ENCODE measurements at places on chromosomes 1 and 21.

DNA sequence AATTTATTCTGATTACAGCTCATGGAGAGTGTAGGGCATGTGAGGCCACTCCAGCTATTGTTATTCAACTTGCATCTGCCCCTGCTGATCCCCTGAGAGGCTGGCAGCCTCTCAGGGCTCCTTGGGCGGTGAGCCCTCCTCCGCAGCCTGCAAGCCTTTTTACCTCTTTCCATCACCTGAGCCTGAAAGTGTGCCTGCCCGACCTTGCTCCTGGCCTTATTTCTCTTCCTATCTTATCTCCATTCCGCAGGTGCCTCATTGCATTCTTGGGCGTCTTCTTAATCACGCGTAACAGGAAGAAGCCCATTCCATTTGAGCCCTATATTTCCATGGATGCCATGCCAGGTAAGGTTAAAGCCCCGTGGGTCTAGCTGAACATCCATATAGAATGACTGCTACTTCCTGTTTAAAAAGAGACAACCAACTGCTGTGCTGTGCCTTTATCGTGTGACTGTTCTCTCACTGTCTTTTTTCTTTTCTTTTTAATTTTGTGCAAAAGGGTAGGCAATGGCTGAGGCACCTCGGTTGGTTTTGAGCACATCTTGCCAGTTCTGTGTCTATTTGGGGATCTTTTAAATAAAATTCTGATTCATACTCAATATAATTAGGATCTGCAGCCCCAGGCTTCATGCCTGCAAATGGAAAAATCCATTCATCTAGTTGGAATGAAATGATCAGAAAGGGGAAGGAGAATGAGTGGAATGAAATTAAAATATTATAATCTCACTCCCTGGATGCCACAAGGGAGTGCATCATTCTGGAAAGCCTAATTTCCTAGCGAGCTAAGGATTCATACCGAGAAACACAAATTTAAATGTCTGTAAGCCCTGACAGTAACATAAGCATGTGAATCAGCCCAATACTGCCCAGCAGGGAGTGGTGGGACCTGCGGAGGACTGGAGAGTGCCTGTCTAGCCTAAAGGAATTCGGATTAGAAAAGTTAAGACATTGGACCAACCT, 38.6 kb upstream of the RCAN3 start:
- no peak for DNase-seq

GRCh38 chr21:34734696-34735095, 65.9 kb downstream of the CLIC6 start:
- no peak for DNase-seq

GRCh38 chr1:86914601-86914997, at the start of gene HS2ST1:
Gene HS2ST1 (plus strand): TSS chr1:86914635.
- no peak for DNase-seq

DNA sequence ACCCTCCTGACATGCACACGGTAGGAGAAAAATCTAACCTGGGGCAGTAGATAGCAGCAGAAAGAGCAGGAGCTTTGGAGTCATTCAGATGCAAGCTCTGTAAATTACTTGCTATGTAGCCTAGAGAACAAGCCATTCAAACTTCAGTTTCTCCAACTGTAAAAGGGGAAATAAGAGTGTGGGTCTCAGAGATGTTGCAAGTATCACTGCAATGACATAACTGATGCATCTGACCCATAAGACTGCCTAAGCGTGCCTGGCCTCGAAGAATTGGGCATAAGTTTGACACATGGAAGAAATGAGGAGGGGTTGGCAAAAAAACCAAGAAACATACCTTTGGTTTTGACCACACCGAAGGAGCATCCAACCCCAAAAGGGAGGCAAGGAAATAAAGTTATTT, 5.2 kb downstream of the AK2 start:
- no peak for DNase-seq

DNA sequence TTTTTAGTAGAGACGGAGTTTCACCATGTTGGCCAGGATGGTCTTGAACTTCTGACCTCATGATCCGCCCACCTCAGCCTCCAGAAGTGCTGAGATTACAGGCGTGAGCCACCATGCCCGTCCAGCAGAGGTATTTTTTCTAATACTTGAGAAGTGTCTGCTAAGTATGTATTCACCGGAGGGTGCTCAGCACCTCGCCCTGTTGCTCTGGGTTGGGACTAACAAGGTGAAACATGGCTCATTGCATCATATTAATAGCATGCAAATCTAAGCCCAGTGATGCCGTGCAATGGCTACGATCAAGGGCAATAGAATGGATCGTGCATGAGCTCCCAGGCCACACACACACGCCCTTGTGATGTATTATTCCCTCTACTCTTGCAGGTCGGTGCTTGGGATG, 68.7 kb downstream of the PDE9A start:
- DNase-seq, result no peak

- peak; percentile 41 for DNase-seq
These were observed 85.1 kb downstream of the NIBAN1 start for GRCh38 chr1:184889166-184889565.

DNA sequence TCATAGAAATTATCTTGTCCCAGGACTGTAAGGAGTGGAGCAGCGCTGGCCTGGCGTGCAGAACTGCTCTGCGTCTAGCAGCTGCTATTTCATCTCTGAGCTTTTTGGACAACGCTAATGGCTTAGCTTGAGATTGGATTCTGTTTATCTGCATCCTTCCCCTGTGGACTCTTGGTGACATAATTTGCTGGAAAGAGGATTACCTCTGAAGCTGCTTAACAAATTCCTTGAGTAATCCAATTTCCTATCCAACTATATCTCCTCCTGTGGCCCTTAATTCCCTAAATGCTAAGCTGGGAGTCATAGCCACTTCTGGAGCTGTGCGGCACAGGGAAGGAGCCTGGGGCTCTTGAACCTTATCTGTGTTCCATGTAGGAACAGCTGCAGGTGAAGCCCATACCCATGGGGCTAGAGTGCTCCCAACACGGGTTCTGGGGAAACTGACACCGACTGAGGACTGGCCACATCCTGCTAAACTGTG, 43.2 kb downstream of the IL6R start:
- no peak for DNase-seq

GRCh38 chr1:53562981-53563379, 103.8 kb downstream of the DMRTB1 start:
- DNase-seq, result no peak

DNA sequence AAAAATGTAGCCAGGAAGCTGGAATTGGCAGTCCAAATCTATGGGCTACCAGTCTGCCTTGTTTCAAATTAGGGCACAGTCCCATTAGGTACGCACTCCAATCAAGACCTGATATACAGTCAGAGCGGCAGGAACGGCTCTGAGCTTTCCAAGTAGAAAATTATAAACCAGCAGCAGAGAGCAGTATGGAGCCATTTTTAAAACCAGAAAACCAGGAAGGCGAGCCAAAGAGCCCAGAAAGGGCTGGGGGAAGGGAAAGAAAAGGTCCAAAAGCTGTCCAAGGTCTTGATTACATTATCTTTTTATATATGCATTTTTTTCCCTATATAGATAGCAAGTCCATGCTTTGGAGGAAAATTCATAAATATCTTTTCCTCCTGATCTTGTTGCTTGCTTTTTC, 719.0 kb downstream of the RWDD3 start:
- no peak for DNase-seq

- no peak for DNase-seq
These were observed 16.7 kb upstream of the COL6A2 start for GRCh38 chr21:46081022-46081861.

DNA sequence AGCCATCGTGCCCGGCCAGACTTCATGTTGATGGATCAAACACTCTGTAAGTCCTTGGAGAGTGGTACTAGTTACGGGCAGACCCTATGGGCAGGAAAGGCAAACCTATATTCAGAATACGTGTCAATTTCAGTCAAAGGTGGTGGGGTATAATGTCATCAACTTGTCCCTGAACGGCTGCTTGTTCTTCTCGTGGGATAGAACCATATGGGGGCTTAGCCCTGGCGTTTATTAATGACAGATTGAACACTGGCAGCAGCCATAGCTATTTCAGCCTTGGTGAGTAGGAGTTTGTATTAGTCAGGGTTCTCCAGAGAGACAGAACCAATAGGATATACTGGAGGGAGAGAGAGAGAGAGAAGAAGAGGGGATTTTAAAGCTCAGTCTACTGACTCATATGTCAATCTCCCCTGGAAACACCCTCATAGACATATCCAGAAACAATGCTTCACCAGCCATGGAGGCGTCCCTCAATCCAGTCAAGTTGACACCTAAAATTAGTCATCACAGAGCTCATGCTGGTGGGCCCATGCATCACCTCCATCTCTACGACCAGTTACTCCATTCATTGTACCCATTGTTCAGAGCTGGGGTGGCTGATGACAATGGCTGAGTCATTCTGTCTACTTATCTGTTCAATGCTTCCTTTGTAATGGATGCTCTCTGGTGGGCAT, 16.1 kb upstream of the AQP10 start:
- DNase-seq, result no peak

DNA sequence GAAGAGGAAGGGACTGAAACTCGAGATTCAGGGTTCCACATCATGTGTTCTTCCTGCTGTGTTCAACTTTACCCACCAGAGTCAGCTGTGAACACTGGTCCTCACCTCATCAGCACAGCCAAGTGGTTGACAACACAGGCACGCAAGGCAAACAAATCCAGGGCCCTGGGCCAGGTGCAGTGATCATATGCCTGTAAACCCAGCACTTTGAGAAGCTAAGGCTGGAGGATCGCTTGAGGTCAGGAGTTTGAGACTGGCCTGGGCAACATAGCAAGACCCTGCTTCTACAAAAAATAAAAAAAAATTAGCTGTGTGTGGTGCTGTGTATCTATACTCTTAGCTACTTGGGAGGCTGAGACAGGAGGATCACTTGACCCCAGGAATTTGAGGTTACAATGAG, 8.4 kb upstream of the XKR8 start:
- no peak for DNase-seq

- DNase-seq, result no peak
These were observed 42.8 kb downstream of the SMG7 start for GRCh38 chr1:183515002-183515689.

DNA sequence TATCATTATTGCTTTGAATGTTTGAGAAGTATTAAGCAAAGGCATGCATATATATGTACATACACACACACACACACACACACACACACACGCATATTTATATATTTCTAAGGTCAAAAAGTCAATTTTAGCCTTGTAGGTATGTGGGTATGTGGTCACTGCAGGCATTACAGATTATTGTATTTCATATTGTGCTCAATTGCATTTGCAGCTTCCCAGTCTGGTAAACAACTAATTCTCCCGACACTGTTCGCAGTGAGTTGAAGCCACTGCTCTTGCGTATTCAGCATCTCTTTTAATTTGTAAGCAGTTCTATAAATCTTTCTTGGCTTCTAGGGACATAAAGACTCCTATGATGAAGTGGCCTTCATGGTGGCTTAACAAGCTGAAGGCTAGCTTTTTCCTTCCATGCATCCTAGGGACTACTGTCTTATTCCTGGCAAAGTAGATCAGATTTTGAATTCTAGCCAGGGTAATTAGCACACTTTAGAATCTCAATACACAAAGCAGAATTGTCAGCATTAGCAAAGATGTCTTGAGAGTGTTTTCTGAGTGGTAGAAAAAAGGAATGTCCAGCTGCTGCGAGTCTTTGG, 368.6 kb upstream of the NEGR1 start:
- DNase-seq, result no peak

- DNase-seq, result no peak
These were observed 8.6 kb downstream of the ST6GALNAC3 start for GRCh38 chr1:76083189-76083588.

DNA sequence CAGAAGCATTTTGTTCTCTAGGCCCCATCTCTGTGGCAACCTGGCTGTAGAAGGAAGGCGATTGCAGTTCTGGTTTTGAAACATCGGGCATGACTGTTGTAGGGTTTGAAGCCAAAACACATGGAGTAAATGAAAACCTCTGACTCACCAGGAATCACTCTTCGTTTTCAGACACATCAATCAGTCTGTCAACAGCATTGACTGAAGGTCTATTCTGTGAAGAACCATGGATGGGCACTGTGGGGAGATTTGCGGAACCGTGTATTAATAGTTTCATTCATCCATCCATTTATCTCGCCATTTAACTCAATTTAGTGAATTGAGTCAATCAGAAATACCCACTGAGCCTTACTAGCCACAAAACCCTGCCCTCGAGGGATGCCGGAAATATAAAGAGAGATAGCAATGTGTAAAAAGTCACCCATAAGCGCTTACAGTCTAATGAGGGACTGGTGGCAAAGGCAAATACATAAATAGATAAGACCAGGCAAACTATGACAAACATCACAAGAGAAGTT, 364.6 kb upstream of the PROX1 start:
- DNase-seq, result no peak

DNA sequence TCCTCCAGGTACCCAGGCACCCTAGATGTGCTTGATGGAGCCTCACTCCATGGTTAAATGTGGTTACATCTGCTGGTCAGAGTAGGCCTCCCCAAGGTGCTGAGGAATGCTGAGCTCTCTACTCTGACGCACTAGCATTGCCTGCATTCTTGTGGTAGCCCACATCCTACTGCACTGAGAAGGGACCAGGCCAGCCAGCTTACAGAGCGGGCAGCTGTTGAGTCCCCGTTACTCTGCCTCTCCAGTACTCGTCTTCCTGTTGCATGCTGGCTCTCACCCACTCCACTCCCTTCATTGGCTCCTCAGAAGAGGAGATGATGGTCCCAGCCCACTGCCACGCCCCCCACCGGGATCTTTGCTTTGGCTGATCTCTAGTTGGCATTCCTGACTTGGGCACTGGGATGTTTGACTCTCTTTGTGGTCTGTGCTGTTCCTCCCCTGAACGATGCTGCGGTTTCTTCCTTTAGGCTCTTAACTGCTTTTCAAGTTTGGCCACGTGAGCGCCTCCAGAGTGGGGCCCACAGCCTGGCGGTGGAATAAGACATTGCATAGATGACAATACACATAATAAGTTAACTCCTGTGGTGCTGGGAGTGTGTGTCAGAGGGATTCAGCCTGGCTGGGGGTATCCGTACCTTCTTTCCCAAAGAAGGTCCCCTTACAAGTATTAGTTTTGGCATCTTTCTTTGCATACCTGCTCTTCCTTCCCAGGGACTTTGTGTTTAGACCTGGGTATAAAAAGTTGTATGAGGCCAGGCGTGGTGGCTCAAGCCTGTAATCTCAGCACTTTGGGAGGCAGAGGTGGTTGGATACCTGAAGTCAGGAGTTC, 18.6 kb downstream of the AZIN2 start:
- no peak for DNase-seq

DNA sequence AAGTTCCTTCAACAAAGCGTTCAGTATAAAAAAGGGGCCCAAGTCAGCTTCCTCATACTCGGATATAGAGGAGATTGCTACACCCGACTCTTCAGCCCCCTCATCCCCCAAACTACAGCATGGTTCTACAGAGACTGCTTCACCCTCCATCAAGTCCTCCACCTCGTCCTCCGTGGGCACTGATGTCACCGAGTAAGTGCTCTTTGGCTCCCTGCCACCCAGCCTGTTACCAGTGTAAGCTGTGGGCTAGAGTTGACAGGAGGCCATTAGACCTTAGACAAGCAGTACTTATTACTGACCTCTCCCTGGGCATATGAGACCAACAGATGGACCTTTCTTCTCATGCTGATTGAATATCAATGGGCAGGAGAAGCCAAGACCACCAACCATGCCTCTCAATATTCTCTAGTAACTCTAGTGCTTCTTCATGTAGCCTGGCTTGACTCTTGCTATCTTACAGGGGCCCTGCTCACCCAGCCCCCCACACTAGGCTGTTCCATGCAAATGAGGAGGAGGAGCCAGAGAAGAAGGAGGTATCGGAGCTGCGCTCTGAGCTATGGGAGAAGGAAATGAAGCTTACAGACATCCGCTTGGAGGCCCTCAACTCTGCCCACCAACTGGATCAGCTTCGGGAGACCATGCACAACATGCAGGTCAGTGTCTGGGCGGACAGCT, 20.9 kb upstream of the IPO9 start:
- no peak for DNase-seq
